Activated CD4-positive, alpha-beta T cell treated with anti-CD3 and anti-CD28 coated beads for 36 hours (primary cell): ENCODE measurements at places on chromosomes 6 and 20.

- DNase-seq: no peak
Observed at GRCh38 chr6:63353286-63353630, 33.5 kb upstream of the LGSN start.

GRCh38 chr20:38864662-38865061 is 59.2 kb downstream of the PPP1R16B start:
- no peak for DNase-seq

- DNase-seq: peak; percentile 11
Observed at GRCh38 chr6:105179244-105180065, at the start of gene POPDC3. Gene POPDC3, minus strand, starts transcription at chr6:105180014. Its CDS starts 18,105 bp downstream, at chr6:105161909.

- DNase-seq: no peak
Observed at GRCh38 chr6:137767911-137768690, 99.0 kb upstream of the TNFAIP3 start.

DNA sequence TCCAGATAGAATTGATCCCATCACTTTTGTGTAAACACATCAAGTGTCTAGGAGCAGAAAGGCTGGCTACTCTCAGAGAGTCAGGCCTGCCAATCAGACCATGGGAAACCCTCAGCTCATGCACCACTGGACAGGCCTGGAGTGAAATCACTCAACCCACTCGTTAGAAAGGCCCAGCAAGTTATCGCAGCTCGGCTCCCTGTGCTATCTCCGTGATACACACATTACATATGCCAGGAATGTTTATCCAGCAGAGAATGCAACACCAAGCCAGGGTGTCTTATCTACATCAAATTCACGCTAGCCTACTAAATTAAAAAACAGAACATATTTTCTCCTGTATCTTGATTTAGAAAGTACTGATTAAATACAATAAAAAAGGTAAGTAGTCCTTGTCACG is 232.4 kb upstream of the FOXQ1 start:
- no peak for DNase-seq

DNA sequence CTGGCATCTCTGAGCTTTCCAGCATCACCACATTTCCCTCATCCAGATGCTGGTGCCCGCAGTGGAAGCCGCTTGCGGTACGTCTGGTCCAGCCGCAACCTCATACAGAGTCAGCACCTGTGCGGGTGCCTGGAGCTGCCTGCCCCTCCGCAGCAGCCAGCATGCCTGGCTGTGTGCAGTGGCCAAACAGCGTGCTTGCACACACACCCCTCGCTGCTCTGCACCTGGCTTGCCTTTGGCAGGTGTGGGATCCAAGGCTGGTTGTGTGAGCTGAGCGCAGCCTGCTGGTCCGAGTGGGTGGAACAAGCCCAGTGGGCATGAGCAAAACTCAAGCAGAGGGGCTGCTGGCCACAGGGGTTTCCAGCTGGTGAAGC is 3.1 kb upstream of the HINT3 start:
- peak; percentile 22 for DNase-seq

- no peak for DNase-seq
Observed at GRCh38 chr6:80356000-80356399, 249.5 kb downstream of the BCKDHB start.

- DNase-seq: no peak
Observed at GRCh38 chr6:84521511-84521910, 242.9 kb downstream of the TBX18 start.

GRCh38 chr6:112338166-112338709 is 8.9 kb upstream of the RFPL4B start:
- DNase-seq: no peak

DNA sequence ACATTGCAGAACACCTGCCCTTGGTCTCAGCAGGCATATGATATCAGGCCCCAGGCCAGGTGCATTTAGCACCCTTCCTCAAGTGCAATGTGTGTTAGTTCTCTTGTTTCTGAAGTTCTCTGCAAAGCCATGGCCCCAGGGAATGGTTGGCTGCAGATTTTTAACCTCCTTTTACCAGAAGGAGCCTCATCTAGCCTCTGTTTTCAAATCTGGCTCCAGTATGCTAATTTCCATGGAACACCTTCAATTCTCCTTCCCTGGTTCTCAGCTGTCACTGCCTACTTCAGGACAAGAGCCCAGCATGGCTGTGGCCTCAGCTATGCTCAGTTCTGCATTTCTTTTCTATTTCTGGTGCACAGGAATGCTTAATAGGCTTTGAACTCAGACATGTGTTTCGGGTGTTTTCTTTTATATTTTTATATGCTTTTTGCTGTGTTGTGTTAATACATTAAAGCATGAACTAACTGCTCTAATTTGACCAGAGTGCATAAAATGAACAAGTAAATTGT is 51.6 kb upstream of the OGFRL1 start:
- no peak for DNase-seq

- no peak for DNase-seq
Observed at GRCh38 chr6:169880516-169880915, 129.1 kb downstream of the ERMARD start.

DNA sequence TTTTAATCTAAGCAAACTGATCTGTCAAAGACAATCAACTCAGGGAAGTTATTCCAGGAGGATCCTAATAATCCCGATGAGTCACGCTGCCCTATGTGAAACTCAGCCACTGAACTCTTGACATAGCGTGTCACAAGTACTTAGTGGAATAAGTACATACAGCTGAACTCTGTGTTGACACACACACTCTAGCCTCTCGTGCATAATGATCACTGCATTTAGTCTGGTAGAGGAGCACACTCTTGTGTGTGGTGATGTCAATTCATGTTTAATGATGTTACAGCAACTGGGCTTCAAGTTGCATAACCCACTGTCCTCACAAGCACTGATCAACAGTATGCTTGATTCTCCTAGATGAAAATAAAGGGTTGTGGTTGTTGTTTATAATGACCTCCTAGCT is 148.3 kb downstream of the HACE1 start:
- no peak for DNase-seq

- DNase-seq: no peak
Observed at GRCh38 chr20:40922865-40923264, 105.8 kb upstream of the TOP1 start.

DNA sequence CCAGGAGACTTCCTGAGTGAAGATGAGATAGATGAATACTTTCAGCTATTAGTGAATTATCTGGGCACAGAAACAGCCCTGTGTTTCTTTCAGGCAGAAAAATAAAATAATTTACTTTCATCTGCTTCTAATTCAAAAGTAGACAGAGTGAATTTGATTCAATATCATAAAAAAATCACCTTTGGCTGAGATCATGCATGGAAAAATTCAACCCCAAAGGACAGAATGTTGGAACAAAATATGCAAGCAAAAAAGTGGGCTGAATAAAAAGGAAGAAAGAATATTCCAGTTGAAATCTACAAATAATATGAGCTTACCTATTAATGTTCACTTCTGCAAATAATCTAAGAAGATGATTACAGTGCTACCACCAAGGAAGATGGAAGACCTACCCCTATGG is 546.9 kb downstream of the TFAP2B start:
- no peak for DNase-seq

GRCh38 chr6:92354270-92354829 is 1065.0 kb downstream of the EPHA7 start:
- DNase-seq: no peak

DNA sequence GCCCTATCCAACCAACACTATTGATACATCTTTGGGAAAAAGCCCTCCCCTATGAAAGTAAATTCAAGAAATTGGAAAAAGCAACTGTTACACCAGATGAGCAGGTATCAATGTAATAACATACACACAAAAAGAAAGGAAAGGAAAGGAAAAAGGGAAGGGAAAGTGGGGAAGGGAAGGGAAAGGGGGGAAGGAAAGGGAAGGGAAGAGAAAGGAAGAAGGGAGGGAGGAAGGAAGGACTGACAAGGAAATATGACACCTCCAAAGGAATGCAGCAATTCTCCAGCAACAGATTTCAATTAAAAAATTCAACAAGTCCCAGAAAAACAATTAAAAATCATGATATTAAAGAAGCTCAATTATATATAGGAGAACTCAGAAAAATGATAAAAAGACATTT is 176.9 kb upstream of the OPRM1 start:
- DNase-seq: no peak

DNA sequence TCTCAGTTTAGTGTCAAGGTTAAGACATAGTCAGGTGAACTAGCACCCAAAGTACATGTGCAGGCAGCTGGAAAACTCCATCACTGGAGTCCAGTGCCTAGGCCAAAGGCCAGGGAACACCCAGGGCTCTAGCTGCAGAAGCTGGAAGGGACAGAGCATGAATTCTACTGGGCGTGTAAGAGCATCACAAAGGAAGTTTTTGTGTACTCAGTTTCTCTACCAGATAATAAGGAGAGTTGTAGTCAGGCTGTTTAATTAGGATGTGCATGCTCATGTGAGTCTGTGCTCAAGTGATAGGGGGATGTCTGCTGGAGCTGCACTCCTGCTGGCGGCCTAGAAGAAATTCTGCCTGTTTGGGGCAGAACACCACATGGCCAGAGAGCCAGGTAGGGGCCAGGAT is 8.1 kb downstream of the L3MBTL1 start:
- DNase-seq: no peak

DNA sequence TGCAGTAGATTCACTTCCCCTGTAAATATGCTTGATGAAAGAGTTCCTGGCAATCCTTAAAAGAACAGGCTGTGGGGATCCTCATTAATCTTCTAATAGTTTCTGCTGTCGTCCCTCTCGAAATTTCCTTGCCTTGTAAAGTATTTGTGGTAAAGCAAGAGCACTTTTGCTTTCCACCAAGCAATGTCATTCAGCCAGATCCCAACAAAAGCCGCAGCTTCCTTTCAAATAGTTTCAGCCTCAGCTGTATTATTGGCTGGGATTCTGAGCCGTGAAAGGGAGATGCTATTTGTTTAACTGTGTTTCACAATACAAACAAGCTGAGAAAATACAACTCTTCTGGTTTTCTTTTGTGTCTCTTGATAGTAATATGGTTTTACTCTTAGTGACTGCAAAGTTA is 48.9 kb upstream of the EPHA7 start:
- DNase-seq: no peak

DNA sequence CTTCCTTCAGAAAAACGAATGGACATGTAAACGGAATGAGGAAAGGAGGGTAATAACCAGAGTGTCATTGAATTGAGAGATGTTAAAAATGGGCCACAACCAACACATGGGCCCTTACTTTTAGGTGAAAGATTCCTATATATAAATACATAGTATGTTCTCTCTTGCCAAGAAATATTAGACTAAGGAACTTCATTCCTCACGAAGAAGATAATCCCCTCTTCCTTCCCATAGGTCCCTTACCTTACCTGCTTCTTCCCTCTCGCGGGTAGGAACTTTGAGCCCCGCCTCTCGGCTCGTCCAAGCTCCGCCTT is 295 bp upstream of the TBC1D22B start:
- DNase-seq: no peak

- DNase-seq: no peak
Observed at GRCh38 chr20:496126-496696, 33.9 kb upstream of the TBC1D20 start.

DNA sequence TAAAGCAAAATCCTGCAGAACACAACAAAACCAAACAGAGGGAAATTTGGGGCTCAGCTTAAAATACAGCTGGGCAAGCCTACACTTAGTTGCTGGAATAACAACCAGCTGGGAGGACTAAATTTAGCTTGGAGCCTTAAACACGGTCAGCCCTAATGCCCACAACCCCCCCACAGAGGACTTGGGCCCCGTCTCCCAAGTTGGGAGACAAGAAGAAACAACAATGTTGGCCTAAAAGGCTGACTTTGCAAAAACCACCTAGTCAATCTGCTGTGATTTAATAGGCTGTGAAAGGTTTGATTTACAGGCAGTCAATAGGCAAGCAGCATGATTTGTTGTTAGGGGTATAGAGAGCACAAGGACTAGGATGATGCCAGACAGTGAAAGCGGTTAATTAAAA is 40.3 kb upstream of the ARMC2 start:
- DNase-seq: no peak

- DNase-seq: no peak
Observed at GRCh38 chr6:54865091-54865631, 18.6 kb downstream of the FAM83B start.

- no peak for DNase-seq
Observed at GRCh38 chr6:154345811-154346210, 10.8 kb downstream of the IPCEF1 start.

DNA sequence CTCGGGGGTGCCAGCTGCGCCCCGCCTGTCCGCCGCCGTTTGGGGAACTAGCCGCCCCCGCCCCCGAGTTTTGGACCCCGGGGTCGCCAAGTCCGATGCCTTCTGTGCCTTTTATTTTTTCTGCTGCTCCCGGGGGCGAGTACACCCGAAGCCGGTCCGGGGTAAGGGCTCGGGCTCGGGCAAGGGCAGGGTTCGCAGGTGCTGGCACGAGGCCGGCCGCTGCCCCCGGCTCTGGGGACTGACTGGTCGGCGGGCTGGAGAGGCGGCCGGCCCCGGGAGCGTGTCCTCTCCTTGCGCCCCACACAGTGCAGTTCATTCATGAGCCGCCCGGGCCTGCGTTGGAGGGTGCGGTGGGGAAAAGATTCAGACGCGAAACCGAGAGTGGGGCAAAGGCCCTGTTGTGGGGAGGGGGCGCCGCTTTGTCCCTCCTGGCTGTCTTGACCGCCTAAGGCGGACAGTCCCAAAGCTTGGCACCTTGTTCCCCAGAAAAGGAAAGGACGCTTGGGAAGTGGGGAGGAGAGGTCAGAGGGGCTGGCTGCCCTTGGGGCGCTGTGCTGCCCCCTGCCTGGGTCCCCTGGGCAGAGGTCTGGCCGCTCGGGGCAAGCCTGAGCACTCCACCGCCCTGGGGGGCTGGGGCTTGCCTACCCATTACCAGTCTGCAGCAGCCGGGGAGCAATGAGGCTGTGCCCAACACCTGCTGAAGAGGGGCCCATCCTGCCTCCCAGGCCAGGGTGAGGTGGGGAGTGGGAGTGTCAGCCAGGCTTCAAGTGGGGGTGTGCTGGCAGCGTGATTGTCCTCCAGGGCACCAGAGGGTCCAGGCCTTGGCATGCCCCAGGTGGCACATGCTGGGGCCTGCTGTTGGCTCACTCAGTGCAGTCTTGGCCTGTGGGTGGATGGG is 915 bp downstream of the TMEM63B start:
- DNase-seq: peak; percentile 41

DNA sequence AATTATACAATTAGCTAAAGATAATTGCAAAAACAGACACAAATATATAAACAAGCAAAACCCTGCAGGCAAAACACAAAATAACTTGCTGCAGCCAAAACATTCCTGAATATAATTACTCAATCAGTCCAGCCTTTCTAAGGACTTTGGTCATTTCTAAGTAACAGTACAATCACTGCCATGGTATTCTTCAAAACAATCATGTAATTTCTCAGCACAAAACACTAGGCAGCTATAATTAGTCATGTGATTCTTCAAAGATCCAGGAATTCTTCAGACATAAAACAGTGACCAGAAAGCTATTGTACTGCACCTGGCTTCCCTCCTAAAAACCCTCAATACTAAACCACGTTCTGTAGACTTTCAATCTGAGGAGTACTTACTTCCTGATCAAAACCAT is 881.1 kb downstream of the EPHA7 start:
- no peak for DNase-seq

GRCh38 chr6:18241208-18242038 is 22.9 kb downstream of the DEK start:
- DNase-seq: no peak
